Activated CD4-positive, alpha-beta T cell treated with anti-CD3 and anti-CD28 coated beads for 4 hours (primary cell): ENCODE measurements at places on chromosomes 3 and 15.
A peak's percentile ranks its signal among the peaks of the same experiment; 100 is the strongest.

DNA sequence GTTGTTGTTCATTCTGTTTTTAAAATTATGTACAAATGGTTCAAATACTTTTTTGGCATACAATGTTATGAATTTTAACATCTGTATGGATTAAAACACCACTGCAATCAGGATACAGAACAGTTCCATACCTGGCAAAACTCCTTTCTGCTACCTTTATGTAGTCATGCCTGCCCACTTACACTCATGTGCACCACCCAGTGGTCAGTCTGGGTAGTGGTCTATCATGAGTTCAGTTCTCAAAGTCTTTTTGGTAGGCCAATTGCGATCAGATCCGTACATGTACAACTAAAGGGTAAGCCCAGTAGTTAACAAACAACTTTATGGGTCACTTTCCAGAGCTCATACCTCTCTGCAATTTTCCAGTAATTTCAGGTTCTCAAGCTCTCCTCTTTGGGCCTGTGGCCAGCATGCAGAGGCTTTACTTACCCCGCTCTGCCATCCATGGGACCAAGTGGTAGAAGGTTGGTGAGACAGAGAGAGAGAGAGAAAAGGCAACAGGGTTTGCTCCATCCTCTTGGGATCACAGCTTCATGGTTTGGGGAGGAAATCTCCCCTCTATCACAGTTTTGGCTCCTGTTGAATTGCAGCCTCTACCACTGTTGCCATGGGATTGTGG, 63.9 kb upstream of the FAM98B start:
- peak; percentile 62 for DNase-seq

DNA sequence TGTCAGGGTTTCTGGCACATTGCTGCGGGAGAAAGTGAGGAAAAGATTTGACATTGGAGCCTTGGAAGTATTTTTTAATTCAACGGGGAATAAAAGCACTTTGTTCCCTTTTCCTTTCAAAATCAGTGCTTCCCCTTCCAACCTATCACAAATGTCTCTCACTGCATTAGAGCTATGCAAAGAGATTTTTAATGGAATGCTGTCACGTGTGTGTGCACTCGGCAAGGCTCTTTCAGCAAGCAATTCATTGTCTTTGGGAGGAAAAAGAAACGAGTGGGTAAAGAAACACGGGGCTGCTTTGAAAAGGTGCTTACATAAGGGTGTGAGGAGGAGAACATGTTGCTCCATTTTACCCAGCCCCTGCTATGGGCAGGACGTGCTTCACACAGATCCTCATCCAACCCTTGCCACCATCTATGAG, 490.4 kb upstream of the PROK2 start:
- no peak for DNase-seq

DNA sequence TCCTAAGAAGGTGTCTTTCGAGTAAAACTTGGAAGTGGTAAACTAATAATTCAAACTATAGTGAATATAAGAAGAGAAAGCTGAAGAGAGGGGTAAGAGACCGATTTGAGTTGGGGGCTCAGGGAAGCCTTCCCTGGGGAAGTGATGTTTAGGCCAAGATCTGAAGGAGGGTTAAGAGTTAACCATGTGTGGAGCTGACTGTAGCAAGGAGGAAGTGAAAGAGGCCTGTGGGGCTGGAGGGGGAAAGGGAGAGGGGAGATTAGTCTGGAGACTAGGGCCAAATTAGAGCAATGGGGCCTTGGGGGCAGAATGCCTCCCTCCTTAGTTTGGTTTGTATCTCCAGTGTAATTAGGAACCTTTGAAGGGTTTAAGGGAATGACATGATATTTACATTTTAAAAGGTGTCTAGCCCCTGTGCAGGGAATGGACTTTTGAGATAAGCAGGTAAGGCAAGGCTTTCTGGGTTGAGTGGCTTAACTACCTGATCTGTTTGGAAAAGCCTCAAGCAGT, 2.2 kb downstream of the ZNF592 start:
- no peak for DNase-seq

DNA sequence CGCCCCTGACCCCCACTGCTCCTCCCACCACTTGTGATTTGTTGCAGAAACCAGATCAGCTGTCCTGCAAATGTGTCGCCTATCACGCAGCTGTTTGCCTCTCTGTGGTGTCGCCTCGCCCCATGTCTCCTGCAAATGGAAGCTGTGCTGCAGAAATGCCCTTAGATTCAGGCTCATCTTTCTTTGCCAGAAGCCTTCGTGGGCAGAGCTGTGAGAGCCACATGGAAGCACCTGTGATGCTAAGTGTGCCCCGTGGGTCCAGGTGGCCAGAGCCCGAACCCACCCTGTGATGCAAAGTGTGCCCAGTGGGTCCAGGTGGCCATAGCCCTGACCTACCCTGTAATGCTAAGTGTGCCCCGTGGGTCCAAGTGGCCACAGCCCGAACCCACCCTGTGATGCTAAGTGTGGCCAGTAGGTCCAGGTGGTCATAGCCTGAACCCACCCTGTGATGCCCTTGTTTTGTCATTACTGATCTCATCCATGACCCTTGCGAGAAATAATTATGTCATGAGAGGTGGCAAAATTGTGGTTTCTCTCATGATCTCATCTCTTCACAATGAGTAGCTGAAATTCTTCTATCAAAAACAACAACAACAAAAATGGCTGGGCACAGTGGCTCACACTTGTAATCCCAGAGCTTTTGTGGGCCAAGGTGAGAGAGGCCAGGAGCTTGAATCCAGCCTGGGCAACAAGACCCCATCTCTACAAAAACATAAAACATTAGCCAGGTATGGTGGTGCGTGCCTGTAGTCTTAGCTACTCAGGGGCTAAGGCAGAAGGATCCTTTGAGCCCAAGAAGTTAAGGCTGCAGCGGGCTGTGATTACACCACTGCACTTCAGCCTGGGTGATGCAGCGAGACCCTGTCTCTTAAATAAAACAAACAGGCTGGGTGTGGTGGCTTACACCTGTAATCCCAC, 187.4 kb downstream of the GOLGA6L6 start:
- no peak for DNase-seq

- DNase-seq, result no peak
Measured at GRCh38 chr3:109387201-109387600, 49.9 kb upstream of the DPPA4 start.

GRCh38 chr3:29438580-29438979, 157.7 kb downstream of the RBMS3 start:
- DNase-seq, result no peak

GRCh38 chr15:65362491-65362890, 15.3 kb downstream of the IGDCC3 start:
- no peak for DNase-seq

DNA sequence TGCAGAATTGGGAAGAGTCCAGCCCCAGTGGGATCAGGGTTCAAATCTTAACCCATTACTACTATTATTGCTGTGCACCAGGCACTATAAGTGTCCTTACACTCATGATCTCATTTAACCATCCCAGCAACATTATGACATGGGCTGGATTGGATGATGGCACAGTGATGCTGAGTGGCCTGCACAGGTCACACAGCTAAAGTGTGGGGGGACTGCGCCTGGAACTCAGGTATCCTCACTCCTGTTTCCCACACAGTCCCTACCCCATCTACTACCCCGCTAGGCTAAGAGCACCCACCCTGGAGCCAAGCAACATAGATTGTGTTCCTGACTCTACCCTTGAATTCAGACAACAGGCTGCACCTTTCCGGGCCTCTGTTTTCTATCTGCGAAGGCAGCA, 16.0 kb downstream of the WNT5A start:
- DNase-seq, result no peak

GRCh38 chr3:9351709-9352126, 11.1 kb upstream of the THUMPD3 start:
- DNase-seq, result no peak

DNA sequence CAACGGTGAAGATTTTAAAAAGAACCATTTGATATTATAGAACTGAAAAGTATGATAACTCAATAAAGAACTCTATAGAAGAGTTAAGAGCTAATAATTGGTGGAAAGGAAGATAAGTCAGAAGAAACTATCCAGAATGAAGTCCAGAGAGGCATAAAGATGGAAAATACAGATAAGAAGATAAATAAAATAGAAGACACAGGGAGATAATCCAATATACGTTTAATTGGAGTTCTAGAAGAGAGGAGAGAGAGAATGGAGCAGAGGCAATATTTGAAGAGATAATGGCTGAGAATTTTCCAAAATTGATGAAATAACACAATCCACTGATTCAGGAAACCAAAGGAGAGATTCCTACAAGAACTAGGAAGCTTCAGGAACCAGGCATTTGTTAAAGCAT, 49.8 kb upstream of the EPHB3 start:
- DNase-seq, result no peak

DNA sequence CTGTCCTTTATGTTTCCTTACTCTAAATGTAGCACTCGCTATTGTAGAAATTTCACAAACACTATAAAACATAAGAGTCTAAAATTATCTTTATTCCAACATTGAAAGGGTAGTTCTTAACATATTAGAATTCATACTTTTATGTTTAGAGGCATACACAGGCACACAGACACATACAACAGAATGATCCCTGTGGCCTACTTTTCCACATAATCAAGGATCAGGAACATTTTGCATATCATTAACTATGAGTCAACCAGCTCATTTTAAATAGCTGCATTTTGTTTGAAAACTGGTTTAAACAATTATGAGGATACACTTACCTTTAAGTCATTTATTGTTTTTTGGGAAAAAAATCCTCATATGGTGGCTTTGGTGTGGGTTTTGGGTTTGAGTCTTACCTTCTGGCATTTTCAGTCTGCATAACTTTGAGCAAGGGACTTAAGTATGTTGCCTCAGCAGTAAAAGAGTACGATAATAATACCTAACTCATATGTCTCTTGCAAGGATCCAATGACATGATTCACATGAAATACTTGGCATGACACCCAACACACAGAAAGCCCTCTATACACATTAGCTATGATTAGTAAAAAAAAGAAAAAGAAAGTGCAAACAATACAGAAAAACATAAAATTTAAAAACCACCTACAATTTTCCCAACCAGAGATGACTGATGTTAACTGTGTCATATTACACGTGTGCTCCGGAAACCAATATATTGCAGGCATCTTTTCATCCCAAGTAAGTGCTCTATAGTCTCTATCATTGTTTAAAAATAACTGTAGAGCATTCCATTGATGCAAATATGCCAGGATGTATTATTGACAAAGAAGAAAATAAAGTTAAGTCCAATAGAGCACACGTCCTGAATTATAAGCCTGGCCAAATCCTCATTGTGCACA, 213.1 kb upstream of the ADAMTS9 start:
- no peak for DNase-seq

- DNase-seq, result no peak
Measured at GRCh38 chr15:39976291-39977274, 42.7 kb downstream of the EIF2AK4 start.

DNA sequence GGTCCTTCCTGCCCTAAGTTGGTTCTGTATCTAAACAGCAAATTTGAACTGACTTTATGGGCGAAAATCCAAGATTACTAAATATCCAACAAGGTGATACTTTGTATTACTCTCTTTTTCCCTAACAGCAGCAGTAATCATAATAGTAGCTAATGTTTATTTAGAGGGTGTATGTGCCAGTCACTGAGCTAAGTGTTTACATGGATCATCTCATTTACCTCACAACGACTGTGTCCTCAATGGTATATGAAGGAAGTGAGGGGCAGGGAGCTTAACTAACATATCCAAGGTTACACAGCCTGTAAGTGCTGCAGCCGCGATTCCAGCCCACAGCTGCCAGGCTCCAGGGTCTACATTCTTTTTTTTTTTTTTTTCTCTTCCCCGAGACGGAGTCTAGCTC, 10.3 kb upstream of the LRRC34 start:
- no peak for DNase-seq

DNA sequence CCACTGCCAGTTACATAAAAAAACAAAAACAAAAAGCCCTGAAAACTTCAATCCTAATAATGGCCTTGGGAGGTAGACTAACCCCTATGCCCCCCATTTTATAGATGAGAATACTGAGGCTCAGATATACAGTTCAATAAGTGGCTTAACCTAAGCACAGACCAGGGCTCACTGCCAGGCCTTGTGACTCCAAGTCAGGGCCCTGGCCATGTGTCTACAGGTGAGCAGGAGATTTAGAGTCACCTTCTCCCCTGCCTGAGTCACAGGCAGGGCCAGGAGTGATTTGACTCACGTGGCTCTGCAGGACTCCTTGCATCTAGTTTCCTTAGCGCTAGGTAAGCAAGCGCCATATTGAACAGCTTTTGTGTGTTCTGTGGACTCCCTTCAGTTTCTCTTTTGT, 98.6 kb upstream of the ETV5 start:
- DNase-seq, result no peak

- DNase-seq, result no peak
Measured at GRCh38 chr3:128267541-128267940, 114.3 kb downstream of the EEFSEC start.

GRCh38 chr3:83802801-83803200, 1156.0 kb upstream of the CADM2 start:
- DNase-seq, result no peak

DNA sequence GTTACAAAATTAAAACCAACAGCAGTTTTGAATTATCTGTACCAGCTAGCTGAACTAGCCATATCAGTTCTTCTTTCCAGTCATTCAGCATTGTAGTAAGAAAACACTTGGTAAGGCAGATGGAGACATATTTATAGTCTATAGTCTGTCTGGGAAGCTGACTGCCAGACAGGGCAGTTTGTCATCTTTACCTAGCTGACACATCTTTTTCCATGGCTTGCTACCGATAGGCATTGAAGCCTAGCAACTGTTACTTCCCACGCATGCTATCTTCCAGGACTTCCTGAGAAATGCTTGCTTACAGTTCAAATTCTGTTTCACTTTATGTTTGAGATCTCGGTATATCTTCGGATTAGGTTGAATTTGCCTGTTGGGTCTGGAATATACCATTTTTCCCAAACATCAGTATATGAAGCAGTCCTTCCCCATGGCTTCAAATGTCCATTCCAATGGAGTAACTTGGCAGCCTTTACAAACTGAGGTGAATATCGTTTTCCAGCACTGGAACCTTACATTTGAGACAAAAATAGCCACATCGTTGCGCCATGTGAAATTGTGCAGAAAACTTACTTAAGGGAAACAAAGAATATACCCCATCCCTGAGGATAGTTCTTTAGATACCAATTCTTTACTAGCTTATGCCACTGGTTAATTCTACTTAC, 8.8 kb downstream of the GNL3 start:
- DNase-seq, result peak; percentile 13

DNA sequence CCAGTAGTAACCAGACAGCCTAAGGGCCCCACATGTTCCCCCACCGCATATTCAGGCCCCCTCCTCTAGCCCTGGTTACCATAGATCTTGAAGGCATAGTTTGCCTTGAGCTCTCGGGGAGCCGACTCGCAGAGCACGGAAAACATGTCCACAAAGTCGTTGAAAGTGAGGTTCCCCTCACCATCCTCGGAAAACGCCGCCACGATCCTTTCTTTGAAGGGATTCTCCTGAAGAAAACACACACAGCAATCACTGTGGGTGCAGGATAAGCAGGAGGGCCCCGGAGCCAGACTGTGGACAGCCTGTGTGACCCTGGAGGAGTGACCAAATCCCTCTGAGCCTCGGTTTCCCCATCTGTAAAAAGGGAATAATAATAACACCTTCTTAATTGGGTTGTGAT, 16.8 kb downstream of the SH2D7 start:
- no peak for DNase-seq
